Fibroblast of lung (primary cell): ENCODE measurements at places on chromosomes 4 and X. TPM values are rescaled to one million over a fixed set of nuclear protein-coding genes. Genes with fewer than 3 reads are reported as not detected.

RHOXF2 gene
- total RNA-seq, result not detected in 2 replicates

MID1 gene
- total RNA-seq, result 8.5 and 20.3 TPM in 2 replicates

STATH gene
- total RNA-seq, result not detected in 2 replicates

POF1B gene
- not detected in 2 replicates for total RNA-seq

ELOVL6 gene
- 8.7 and 15.0 TPM in 2 replicates for total RNA-seq

ALB gene
- not detected in 2 replicates for total RNA-seq

REELD1 gene
- total RNA-seq, result not detected in 2 replicates

CXorf65 gene
- total RNA-seq, result not detected in 2 replicates

GLRB gene
- total RNA-seq, result 13.6 and 25.9 TPM in 2 replicates

CBR4 gene
- total RNA-seq, result 14.4 and 19.0 TPM in 2 replicates

FMR1NB gene
- total RNA-seq, result not detected in 2 replicates

FGFRL1 gene
- 5.6 and 6.1 TPM in 2 replicates for total RNA-seq

PHOX2B gene
- total RNA-seq, result not detected in 2 replicates

VGLL1 gene
- not detected in 2 replicates for total RNA-seq

MTNR1A gene
- not detected in 2 replicates for total RNA-seq

KLHL13 gene
- total RNA-seq, result 8.2 and 22.5 TPM in 2 replicates

SLC4A4 gene
- total RNA-seq, result 9.8 and 12.2 TPM in 2 replicates

ANK2 gene
- 75.2 and 95.1 TPM in 2 replicates for total RNA-seq

PDCL2 gene
- not detected in 2 replicates for total RNA-seq

TRPC3 gene
- total RNA-seq, result 1.0 and 1.2 TPM in 2 replicates
